WTC11 (cell line): ENCODE measurements at places on chromosomes 1 and 21.

DNA sequence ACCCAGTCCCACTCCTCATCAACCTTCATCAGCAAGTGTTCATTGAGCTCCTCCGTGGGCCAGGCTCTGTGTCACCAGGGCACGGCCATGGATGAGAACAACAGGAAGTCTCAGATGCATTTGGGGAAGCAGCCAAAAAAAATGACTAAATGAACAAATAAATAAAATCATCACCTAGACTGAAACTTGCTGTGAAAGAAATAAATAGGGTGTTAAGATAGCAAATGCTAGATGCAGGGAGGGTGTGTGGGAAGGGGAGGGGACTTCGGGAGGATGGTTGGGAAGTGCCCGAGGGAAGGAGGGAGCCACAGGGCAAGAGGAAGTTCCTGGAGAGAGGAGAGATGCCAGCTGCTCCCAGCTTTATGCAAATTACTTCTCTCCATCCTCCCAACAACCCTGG is 696.7 kb downstream of the PTPRU start:
- no peak for DNase-seq

DNA sequence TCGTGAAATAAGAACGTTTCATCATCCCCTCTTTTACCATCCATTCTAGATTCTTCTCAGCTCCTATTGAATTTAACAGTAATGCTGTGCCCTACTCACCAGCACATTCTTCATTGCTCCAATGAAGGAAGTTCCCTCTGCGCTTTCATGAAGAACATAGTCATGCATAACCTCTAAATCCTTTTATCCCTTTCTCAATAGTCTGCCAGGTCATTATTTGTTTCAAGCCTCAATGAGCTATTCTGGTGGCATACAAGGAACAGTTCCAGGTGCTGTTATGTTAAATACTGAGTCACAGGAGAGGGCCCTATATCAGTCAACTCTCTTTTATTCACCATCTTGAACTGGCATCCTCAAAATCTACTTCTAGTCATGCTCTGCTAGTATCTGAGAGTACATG is 381.0 kb downstream of the GPATCH2 start:
- DNase-seq = no peak

GRCh38 chr1:151508833-151509232 is 2.4 kb upstream of the CGN start:
- DNase-seq = no peak

GRCh38 chr21:27388825-27389224 is 421.9 kb upstream of the ADAMTS5 start:
- no peak for DNase-seq
